ENCODE measurements at places on chromosomes 7 and 10.
A peak's percentile ranks its signal among the peaks of the same experiment; 100 is the strongest.

DNA sequence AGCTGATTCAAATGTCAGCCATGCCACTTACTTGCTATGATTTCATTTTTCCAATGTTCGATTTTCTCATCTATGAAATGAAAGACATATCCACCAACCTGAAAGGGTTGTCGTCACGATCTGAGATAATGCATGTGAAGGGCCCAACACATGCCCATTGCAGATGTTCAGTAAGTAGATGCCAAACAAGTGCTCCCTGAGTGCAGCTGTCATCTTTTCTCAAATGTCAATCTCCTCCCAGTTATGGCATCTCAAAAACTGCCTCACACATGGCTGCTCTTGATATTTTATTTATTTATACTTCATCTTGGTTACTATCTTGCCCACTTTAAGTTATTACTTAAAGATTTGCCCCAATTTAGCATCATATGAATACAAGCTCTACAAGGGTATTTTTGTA lies 16.8 kb downstream of the CPEB3 start:
- DNase-seq, result no peak

- no peak for DNase-seq
Measured at GRCh38 chr7:31954500-31954899, 115.7 kb downstream of the PDE1C start.

DNA sequence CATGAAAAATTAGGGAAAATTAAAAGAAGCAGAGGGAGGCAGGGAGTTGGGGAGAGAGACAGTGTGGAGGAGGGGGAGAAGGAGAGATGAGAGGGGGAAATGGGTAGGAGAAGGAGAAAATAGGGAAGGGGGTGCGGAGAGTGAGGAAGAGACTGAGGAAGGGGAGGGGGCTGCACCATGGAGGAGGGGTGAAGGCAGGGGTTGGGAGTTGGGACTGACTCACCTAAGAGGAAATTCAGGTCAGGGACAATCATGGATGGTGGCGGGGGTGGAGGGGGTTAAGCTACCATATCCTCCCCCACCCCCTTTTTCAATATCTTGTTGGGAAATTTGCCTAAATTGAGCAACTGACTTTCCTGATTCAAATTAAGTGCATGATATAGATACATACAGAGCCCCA lies 8.0 kb downstream of the GRK5 start:
- no peak for DNase-seq

DNA sequence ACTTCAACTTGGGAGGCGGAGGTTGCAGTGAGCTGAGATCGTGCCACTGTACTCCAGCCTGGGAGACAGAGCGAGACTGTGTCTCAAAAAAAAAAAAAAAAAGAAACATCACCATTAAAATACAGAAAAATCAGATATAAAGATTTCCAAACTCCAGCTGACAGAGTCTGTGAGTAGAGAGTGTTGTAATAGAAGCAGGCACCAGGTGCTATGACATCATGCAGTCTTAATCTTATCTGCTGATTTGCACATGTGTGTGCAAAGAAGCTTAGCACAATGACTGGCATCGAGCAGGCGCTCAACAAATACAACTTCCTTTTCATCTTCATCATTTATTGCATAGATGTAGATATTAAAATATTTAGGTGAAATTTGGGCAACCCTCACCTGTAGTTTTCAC lies 92.2 kb downstream of the PRKCQ start:
- no peak for DNase-seq

- DNase-seq, result peak; percentile 69
Measured at GRCh38 chr7:139687211-139687954, 90.4 kb downstream of the HIPK2 start.

GRCh38 chr7:24123076-24123475 lies 160.9 kb upstream of the NPY start:
- DNase-seq, result no peak

GRCh38 chr10:113846036-113846435 lies 7.8 kb downstream of the DCLRE1A start:
- no peak for DNase-seq

- no peak for DNase-seq
Measured at GRCh38 chr10:79985481-79986072, 36.7 kb upstream of the SFTPD start.

DNA sequence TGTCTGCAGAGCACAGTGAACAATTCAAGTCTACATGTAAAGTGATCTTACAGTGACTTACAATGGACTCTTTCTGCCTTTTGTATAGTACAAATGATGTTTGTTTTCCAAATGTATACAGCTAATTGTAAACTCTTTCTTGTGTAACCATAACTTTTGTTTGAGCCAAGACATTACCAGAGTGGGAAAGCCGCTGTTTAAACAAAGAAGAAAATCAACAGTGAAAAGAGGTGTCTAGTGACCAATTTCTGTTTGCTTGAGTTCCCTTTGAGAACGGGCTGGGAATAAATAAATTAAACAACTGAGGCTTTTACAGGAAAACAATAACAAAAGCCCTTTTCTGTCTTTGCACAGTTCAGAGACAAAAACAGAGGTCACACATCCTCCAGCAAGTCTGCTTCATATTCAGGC lies 1163.4 kb downstream of the CNTNAP2 start:
- peak; percentile 51 for DNase-seq

GRCh38 chr7:95200741-95201140 lies 123.6 kb downstream of the PON1 start:
- no peak for DNase-seq

DNA sequence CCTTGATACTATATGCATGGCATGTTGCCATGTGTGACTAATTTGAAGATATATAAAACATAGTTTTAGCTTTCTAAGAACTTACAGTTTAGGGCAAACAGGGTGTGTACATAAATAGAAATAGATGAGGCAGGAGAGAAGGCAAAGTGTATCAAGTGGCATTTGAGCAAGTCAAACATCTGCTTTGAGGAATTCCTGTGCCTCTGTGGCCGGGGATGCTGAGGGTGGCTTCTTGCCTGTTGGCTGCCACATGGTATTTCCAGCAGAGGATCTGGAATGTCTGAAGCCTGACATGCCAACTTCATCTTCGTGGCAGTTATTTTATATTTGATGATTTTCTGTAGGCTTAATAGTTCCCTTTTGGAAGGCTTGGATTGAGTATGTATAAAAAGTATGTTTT lies 6.0 kb downstream of the SSBP1 start:
- DNase-seq, result no peak

- no peak for DNase-seq
Measured at GRCh38 chr10:98456686-98457482, 10.1 kb upstream of the HPS1 start.

DNA sequence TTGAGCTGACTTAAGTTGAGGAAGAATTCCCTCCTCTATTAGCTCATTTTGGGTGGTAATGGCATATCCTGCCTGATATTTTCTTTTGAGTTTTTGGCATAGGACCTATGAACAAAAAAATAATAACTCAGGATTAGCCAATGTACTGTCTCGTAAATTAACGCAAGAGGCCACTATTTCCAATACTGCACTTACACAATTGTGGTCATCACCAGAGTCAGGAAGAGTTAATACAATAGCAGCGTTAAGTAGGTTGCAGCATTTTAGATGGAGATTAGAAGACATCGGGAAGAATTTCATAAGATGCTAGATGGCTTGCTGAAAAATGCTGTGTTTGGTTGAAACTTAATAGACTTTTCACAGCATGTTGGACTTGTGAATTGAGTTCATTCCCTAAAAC lies 36.4 kb downstream of the ANTXRL start:
- no peak for DNase-seq

GRCh38 chr10:113252650-113253618 lies 299.9 kb upstream of the HABP2 start:
- DNase-seq, result no peak

DNA sequence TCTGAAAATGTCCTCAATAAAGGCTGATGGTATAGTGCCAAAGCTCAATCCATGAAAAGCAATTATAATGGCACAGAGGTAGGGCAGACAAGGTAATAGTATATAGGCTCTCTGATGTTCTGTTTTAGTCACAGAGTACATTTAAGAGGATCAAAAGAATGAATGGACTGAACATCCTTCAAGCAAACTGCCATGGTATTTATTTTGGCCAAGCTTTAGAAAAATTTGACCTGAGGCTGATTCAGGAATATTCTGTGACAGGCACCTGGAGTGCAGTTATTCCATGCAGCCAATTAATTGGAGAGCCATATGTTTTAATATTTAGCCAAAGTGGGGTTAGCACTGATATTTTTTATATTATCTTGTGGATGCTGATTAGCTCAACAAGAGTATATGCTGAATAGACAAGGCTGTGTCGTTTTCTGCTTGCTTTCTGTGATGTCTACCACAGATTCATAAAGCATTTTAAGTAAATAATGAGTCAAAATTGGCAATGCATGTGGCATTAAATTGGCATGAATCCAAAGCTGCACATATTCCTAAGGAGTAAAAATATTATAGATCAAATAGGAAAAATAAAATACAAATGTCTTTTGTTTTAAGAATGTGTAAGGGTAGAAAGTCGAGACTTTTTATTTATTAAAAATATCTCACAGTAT lies 177.4 kb downstream of the PCLO start:
- DNase-seq, result peak; percentile 82

DNA sequence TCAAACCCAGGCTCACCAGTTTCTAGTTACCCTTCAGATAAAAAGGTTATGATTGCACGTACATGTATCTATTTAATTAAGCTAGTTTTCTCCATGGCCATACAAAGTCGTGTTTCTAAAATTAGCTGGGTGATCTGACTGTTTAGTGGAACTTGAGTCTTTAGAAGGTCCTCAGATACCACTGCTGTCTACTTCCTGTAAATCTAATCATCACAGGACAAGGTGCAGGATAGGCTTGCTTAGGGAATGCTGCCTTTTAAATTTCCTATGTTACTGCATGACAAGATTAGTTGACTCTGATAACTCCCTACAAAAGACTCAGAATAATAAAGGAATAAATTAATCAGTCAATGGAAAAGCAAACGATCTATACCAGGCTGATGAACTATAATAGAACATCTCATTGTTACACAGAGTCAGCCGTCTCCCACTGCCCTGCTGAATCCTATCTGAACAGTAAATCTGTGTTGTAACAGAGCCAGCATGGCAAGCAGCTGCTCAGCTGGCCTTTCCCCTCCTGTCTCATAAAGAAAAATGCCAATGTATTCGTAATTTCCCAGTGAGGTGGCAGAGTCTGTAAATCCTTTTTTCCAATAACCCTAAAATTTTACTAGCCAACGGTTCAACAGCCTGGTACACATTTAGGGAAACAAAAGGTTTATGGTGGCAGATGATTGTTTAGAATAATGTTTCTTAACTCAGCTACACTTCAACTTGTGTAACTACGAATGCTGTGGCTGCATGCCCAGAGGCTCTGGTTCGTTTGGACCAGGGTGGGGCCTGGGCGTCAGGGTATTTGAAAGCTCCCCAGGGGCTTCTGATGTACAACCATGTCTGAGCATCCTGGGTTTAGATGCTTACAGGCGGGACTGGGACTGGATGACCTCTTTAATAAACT lies 318.0 kb downstream of the PAXIP1 start:
- DNase-seq, result no peak

DNA sequence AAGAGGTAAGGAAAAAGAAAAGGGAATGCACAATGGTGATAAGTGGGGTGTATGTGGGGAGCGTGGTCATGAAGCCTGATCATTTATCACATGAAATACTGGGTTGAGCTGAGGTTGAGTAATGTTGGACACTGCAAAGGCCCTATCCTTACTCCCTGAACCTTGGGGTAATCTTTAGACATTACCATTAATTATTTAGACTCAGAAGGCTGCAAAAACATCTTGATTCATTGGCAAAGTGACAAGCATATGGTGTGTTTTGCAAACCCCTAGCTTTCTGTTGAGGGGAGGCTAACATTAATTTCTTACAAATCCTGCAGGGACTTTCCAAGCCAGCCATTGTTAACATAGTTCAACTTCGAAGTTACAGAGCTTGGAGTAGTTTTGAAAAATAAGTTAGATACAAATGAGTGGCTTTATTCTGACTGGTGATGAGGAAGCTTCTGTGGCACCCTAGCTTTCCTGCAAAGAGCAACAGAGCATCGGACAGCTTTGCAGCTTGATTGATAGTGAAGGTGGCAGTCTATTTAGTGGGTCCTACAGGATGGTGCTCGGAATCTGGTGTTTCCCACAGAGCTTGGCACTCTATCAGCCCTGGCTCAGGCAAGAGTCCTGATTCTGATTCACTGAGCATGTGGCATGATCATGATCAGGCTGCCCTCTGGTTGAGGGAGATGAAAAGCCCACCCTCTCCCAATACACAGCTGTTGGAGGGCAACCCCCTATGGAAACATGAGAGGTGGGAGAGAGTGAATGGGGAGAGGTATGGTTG lies 153.7 kb upstream of the NPVF start:
- no peak for DNase-seq
